Metanephros (tissue), 2 donors: ENCODE measurements at places on chromosomes 2 and 18. TPM values are rescaled to one million over a fixed set of nuclear protein-coding genes. Genes with fewer than 3 reads are reported as not detected.

Gene PARD6G
- 18.3 TPM for total RNA-seq

Gene AMER3
- 0.23 TPM for total RNA-seq

Gene STEAP3
- total RNA-seq, result 9.1 TPM

Gene VAMP8
- total RNA-seq, result 37.7 TPM

Gene HOXD1
- total RNA-seq, result 5.5 TPM
